ENCODE measurements at places on chromosomes 7 and 10.

DNA sequence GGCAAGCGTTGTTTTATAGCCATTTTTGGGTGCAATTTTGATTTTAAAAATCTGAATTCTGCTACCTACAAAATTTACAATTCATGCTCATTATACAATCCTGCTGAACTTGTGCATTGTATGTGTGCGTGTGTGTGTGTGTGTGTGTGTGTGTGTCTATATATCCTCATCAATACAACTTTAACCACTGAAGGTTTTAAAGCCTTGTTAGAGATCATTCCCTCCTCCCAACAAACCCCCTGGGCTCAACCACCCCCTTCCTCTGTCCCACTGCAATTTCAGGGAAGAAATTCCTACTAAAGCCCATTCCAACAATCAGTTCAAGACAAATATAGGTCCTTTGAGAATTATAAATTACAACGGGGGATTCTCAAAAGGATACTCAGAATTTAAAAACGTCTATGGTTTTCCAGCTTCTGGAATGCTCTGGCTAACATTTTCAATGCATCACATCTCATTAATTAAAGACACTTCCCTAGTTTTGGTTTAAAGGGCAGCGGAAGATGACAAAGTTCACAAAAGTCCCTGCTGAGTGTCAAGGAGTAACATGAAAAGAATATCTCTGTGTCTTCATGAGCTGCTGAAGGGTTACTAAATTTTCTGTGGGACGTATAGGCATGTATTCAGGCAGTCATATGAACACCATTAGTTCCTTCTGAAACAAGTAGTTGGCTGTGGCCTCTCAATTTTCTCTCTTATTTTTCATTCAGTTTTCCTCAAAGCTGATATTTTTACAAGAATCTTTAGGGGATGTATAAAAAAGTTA, 889 bp upstream of the SEMA3A start:
- no peak for DNase-seq

- DNase-seq: no peak
These were observed 79.3 kb downstream of the FZD1 start for GRCh38 chr7:91343420-91343960.

DNA sequence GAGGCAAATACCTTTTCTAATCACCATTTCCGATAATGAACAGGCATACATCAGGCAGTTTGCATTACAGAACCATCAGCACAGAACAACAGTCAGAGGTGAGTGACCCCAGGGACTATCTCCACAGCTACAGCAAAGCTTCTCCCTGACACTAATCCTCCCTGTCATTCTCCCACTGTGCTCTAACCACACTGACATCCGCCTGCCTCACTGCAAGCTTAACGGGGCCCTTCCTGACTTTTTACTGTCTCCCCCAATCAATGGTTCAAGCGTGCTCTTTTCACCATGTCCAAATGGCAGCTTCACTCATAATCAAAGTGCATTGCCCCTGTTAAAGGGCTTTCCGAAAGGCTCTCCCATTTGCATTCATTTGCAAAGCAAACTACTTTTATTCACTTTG, 196.3 kb downstream of the DNAJC1 start:
- no peak for DNase-seq

GRCh38 chr10:3516234-3516922, 268.6 kb downstream of the KLF6 start:
- DNase-seq: no peak

DNA sequence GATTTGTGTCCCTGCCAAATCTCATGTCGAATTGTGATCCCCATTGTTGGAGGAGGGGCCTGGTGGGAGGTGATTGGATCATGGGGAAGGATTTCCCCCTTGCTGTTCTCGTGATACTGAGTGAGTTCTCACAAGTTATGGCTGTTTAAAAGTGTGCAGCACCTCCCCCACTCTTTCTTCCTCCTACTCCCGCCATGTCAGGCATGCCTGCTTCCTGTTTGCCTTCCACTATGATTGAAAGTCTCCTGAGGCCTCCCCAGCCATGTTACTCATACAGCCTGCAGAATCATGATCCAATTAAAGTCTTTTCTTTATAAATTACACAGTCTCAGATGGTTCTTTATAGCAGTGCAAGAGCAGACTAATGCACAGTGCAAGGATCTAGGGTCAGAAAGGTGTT, 75.4 kb downstream of the CALD1 start:
- DNase-seq: no peak

GRCh38 chr7:39526666-39527065, 39.5 kb upstream of the YAE1 start:
- no peak for DNase-seq

DNA sequence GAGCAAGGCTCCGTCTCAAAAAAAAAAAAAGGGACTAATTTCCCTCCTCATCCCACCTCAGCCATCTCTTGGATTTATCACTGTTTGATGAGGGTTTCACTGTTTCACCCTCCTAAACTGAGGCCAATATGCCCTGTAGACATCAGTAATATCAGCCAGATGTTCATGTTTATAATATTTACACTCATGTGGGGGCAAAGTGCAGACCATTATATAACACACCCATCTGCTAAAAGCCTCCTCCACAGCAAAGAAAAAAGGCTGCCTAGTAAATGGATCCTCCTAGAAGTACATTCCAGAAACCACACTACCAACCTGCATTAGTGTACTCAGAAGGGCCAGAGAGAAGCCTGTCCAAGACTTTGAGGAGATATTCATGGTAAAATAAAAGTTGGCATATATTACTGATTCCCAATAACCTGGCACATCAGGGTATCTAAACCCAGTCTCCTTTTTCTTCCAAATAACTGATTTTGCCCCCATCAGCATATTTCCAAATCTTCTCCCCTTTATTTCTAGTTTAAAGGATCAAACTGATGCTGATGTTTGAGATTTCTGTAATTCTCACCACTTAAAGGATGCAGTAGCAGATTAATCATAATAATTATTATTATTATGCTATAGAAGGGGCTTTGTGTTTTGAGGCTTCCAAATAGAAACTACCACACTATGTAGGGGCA, 55.1 kb downstream of the LGI1 start:
- no peak for DNase-seq

- DNase-seq: peak; percentile 45
These were observed 126.4 kb upstream of the CCDC6 start for GRCh38 chr10:60032723-60033122.

DNA sequence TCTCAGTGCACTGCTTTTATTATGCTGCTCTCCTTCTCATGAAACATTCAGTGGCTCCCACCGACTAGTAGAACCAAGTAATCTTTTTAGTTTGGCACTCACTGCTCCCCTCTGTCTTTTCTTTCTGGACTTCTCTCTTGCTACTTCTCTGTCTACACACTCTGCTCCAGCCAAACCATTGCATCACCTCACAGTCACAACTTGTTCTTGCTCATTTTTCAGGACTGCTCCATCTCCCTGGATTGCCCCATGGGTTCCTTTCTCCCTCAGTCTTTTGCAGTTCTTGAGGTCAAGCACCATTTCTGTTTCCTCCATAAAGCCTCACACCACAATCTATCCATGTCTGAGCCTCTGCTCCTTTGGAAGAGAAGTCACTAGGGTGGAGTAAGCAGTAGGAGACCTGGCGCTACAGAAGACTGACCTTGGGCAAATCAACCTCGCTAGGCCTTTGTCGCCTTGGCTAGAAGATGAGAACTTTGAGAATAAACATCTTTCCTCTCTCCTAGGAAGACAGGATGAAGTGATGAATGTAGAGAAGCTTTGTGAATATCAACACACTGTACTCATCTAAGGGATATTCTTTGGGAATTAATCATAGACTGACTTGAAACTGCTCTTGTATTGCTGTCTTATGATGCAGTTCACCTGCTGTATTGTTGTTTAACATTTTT, 186.2 kb downstream of the LRMDA start:
- DNase-seq: no peak

DNA sequence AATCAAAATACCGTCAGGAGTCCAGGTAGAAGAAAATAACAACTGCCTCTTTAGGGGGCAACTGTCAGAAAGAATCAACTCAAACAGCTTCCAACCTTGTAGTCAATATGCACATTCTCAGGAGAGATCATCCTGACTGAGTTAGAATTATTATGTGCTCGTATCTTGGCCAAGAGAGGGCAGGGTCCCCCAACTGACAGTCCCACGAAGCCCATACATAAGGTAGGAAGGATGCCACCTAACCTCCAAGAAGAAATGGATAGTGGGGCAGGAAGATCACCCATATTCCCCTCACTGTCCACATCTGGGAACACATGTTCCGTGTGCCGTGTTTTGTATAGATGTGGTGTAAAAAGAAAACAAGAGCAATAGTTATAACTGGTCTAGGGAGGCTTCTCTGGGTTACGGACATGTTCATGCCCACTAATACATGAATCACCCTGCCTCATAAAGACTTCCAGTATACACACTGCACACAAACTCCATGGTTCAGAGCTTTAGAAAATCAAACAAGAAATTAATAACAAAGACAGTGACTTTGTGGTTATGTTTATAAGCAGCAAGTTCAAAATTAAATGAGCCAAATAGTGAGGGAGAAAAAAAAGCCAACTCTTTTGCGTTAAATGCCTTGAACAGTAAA, 295.6 kb downstream of the FGFR2 start:
- DNase-seq: no peak

GRCh38 chr7:44189286-44189992, at the start of gene GCK:
Gene GCK (minus strand): TSS chr7:44189439. CDS start chr7:44188953, 486 bp downstream.
- no peak for DNase-seq

Measured in SIG-M5 (cell line).